ENCODE measurements at places on chromosomes 2 and 18.

- no peaks in the 10 kb centered on the region for H3K27me3 ChIP-seq
- no peak for DNase-seq
- no peak overlapping the region for H3K27ac ChIP-seq
- H3K36me3 ChIP-seq, result no peaks in the 10 kb centered on the region
Observed at GRCh38 chr2:36618381-36618780, 20.4 kb upstream of the FEZ2 start.

DNA sequence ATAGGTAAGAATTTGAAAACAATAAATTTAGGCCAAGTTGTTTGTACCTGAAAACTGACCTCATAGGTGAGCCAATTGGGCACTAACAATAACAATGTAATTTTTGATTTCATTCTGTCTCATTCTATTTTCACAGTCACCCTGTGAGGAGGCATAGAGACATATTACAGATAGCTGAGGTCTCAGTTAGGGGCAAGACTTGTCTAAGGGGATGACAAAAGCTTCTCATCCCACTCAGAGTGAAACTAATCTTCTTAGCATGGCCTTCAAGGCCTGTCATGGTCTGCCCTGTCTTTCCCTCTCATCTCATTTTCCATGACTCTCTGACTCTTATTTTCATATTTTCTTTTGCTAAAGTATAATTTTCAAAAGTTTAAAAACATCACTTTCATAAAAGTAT, 562.0 kb upstream of the TNP1 start:
- H3K36me3 ChIP-seq, result peaks cover 5% of the 10 kb centered on the region
- H3K27me3 ChIP-seq, result peaks cover 2% of the 10 kb centered on the region
- no peak overlapping the region for H3K4me3 ChIP-seq
- no peaks in the 10 kb centered on the region for H3K4me1 ChIP-seq

GRCh38 chr18:44742718-44743311, 62.1 kb downstream of the SETBP1 start:
- peaks cover 10% of the 10 kb centered on the region for H3K4me1 ChIP-seq
- no peaks in the 10 kb centered on the region for H3K27me3 ChIP-seq
- no peak overlapping the region for H3K4me3 ChIP-seq
- peak overlapping the region; percentile 17 for H3K27ac ChIP-seq

- H3K36me3 ChIP-seq, result no peaks in the 10 kb centered on the region
- DNase-seq, result peak; percentile 77
- H3K27me3 ChIP-seq, result peaks cover 32% of the 10 kb centered on the region
- H3K27ac ChIP-seq, result peak overlapping the region; percentile 57
Observed at GRCh38 chr2:127415593-127416505, 2.4 kb upstream of the PROC start.

- H3K4me3 ChIP-seq, result no peak overlapping the region
- H3K27ac ChIP-seq, result no peak overlapping the region
- peaks cover 6% of the 10 kb centered on the region for H3K27me3 ChIP-seq
- H3K36me3 ChIP-seq, result no peaks in the 10 kb centered on the region
Observed at GRCh38 chr2:126750506-126750905, 94.5 kb downstream of the GYPC start.

GRCh38 chr2:234457421-234457820, 39.5 kb downstream of the ARL4C start:
- H3K27me3 ChIP-seq, result peaks cover 6% of the 10 kb centered on the region
- no peak overlapping the region for H3K4me3 ChIP-seq
- peaks cover 21% of the 10 kb centered on the region for H3K4me1 ChIP-seq
- H3K27ac ChIP-seq, result no peak overlapping the region
- H3K36me3 ChIP-seq, result peaks cover 1% of the 10 kb centered on the region

- no peaks in the 10 kb centered on the region for H3K36me3 ChIP-seq
- DNase-seq, result peak; percentile 14
- peaks cover 27% of the 10 kb centered on the region for H3K27me3 ChIP-seq
- peaks cover 3% of the 10 kb centered on the region for H3K4me1 ChIP-seq
- H3K27ac ChIP-seq, result no peak overlapping the region
Observed at GRCh38 chr2:41782306-41783158, 265.3 kb upstream of the PKDCC start.

GRCh38 chr2:64542071-64543007, 18.2 kb downstream of the AFTPH start:
- peaks cover 2% of the 10 kb centered on the region for H3K36me3 ChIP-seq
- H3K4me3 ChIP-seq, result no peak overlapping the region
- no peak for DNase-seq
- no peaks in the 10 kb centered on the region for H3K27me3 ChIP-seq

DNA sequence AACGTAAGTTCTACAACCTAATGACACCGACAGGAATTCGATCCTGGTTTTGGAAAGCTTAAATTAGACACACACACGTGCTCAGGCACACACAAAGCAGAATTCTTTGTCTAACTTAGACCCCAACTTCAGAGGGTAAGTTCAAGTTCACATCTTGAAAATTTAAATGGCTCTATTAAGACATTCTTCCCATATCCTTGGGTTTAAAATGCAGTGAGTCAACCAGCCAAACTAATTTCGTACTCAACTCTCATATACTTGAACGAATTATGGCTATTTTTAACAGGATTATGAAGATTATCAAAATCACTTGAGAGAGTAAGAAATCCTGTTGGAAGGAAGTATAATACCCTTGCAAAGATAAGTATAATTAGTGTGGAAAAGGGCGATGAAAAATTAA, 53.2 kb upstream of the ARL4C start:
- no peak for DNase-seq
- H3K4me1 ChIP-seq, result peaks cover 7% of the 10 kb centered on the region
- no peaks in the 10 kb centered on the region for H3K36me3 ChIP-seq
- H3K4me3 ChIP-seq, result no peak overlapping the region

GRCh38 chr2:156322051-156322685, 10.4 kb downstream of the NR4A2 start:
- H3K27me3 ChIP-seq, result peaks cover 58% of the 10 kb centered on the region
- peak overlapping the region; percentile 22 for H3K4me3 ChIP-seq

DNA sequence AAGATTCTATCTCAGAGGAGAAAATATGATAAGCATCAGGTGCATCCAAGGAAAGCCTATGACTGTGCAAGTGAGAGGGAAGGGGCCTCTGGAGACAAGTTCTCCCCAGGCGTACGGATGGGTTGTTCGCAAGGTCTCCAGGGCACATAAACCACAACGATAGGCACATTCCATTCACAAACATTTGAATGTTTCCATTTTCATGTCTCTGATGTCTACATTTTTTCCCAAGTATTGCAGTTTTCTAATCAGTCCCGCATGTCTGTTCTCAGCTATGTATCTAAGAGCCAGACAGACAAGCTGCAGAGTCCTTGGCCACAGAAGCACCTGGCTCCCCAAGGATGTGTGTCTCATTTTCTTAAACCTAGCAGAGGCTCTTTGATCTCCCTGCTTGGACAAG, 28.0 kb downstream of the OSR1 start:
- DNase-seq, result no peak
- H3K36me3 ChIP-seq, result no peaks in the 10 kb centered on the region
- no peak overlapping the region for H3K27ac ChIP-seq
- peaks cover 2% of the 10 kb centered on the region for H3K4me1 ChIP-seq

- H3K4me1 ChIP-seq, result peaks cover 8% of the 10 kb centered on the region
- peaks cover 57% of the 10 kb centered on the region for H3K27me3 ChIP-seq
- H3K4me3 ChIP-seq, result no peak overlapping the region
Observed at GRCh38 chr2:218015586-218016521, 13.1 kb upstream of the TNS1 start.

- DNase-seq, result no peak
- peaks cover 8% of the 10 kb centered on the region for H3K27me3 ChIP-seq
- no peak overlapping the region for H3K4me3 ChIP-seq
- peaks cover 13% of the 10 kb centered on the region for H3K4me1 ChIP-seq
- no peak overlapping the region for H3K27ac ChIP-seq
- peaks cover 4% of the 10 kb centered on the region for H3K36me3 ChIP-seq
Observed at GRCh38 chr18:9866627-9867026, 19.1 kb upstream of the TXNDC2 start.

- no peaks in the 10 kb centered on the region for H3K4me1 ChIP-seq
- no peak overlapping the region for H3K27ac ChIP-seq
- H3K27me3 ChIP-seq, result peaks cover 11% of the 10 kb centered on the region
Observed at GRCh38 chr18:46660957-46661749, 4.1 kb upstream of the LOXHD1 start.

DNA sequence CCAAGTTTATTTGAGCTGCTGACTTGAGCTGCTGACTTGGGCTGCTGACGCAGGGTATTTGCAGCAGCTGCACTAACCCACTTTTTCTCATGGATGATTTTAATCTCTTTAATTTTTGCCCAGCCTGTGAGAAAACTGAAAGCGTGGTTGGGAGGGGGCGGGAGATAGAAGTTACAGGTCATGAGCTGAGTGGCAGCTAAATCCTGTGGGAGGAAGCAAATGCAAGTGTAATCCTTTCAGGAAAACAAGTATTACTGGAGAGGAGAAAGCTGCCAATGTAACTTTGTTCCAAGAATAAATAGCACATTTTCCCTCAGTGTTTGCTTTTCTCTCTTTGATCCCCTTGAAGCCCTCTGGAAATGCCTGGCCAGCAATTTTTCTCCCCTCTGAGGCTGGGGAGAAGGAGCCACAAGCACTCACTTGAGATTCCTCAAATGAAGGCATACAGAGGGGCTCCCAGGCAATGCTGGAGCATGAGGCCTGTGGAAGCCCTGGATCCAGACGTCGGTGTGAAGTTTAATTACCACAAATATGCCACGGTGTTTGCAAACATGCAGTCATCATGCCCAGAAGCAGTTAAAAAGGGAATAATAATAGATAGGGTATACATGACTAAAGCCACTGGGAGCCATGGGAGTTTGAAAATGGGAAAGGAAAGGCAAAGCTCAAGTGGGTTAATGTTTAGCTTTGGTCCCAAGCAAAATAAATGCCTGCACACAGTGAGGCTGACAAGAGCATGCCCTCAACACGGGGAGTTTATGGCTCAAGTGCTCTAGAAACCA, 10.4 kb upstream of the EVA1A start:
- no peak for DNase-seq
- peak overlapping the region; percentile 29 for H3K4me3 ChIP-seq
- no peaks in the 10 kb centered on the region for H3K36me3 ChIP-seq
- H3K4me1 ChIP-seq, result peaks cover 24% of the 10 kb centered on the region

- H3K4me1 ChIP-seq, result no peaks in the 10 kb centered on the region
- no peak overlapping the region for H3K4me3 ChIP-seq
- peaks cover 41% of the 10 kb centered on the region for H3K36me3 ChIP-seq
- peak overlapping the region; percentile 78 for H3K27ac ChIP-seq
- H3K27me3 ChIP-seq, result no peaks in the 10 kb centered on the region
Observed at GRCh38 chr2:86069091-86069685, 36.5 kb downstream of the POLR1A start.

GRCh38 chr18:58762781-58763171, 91.5 kb downstream of the MALT1 start:
- no peak overlapping the region for H3K27ac ChIP-seq
- peaks cover under 1% of the 10 kb centered on the region for H3K4me1 ChIP-seq
- no peaks in the 10 kb centered on the region for H3K36me3 ChIP-seq
- peaks cover 44% of the 10 kb centered on the region for H3K27me3 ChIP-seq

DNA sequence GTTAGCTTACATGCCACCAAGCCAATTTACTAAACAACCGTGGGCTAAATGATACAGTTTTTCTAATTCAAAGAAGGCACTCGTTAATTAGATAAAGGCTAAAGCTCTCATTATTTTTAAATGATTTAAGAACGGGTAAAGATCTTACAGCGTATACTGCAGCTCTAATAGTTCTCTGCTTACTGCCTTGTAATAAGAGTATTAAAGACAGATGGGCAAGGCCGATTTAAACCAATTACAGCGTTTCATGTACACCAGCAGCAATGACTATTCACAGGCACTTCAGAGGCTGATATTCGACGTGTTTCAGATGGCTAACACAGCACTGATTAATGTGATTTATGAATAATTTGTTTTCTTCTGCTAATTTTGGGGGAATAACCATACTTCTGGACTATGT, 259.3 kb downstream of the ZNF407 start:
- no peak overlapping the region for H3K4me3 ChIP-seq
- H3K4me1 ChIP-seq, result peaks cover 13% of the 10 kb centered on the region
- no peak for DNase-seq

GRCh38 chr18:39259736-39260135, 1694.1 kb upstream of the CELF4 start:
- no peak overlapping the region for H3K4me3 ChIP-seq
- H3K27ac ChIP-seq, result no peak overlapping the region
- H3K27me3 ChIP-seq, result no peaks in the 10 kb centered on the region
- no peak for DNase-seq
- no peaks in the 10 kb centered on the region for H3K36me3 ChIP-seq
- H3K4me1 ChIP-seq, result peaks cover 4% of the 10 kb centered on the region

GRCh38 chr2:175805442-175806124, 196.5 kb downstream of the LNPK start:
- H3K27me3 ChIP-seq, result no peaks in the 10 kb centered on the region
- no peak overlapping the region for H3K4me3 ChIP-seq
- H3K4me1 ChIP-seq, result peaks cover 9% of the 10 kb centered on the region
- no peaks in the 10 kb centered on the region for H3K36me3 ChIP-seq
- H3K27ac ChIP-seq, result no peak overlapping the region
- DNase-seq, result no peak

DNA sequence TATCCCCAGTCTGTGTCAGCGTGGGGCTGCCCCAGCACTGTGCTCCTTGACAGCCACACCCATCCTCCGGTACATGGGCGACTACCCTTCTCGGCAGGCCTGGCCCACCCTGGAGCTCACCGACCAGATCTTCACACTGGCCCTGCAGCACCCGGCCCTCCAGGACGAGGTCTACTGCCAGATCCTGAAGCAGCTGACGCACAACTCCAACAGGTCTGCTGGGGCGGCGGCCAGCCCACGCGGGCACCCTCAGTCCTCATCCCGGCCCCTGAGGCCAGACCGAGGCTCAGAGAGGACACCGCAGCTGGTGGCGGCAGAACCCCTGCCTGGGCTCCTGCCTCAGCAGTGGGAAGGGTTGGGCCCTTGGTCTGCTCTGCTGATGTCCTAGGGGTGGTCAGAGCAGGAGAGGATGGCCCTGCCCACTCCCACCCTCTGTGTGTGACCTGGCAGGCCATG, 14.4 kb upstream of the GPR17 start:
- H3K4me3 ChIP-seq, result no peak overlapping the region
- peaks cover 3% of the 10 kb centered on the region for H3K27me3 ChIP-seq
- H3K27ac ChIP-seq, result no peak overlapping the region
- H3K36me3 ChIP-seq, result no peaks in the 10 kb centered on the region
- DNase-seq, result no peak
- no peaks in the 10 kb centered on the region for H3K4me1 ChIP-seq

GRCh38 chr2:60439219-60439974, 114.1 kb downstream of the BCL11A start:
- peak; percentile 21 for DNase-seq
- H3K4me1 ChIP-seq, result peaks cover 21% of the 10 kb centered on the region
- no peak overlapping the region for H3K27ac ChIP-seq
- no peak overlapping the region for H3K4me3 ChIP-seq

DNA sequence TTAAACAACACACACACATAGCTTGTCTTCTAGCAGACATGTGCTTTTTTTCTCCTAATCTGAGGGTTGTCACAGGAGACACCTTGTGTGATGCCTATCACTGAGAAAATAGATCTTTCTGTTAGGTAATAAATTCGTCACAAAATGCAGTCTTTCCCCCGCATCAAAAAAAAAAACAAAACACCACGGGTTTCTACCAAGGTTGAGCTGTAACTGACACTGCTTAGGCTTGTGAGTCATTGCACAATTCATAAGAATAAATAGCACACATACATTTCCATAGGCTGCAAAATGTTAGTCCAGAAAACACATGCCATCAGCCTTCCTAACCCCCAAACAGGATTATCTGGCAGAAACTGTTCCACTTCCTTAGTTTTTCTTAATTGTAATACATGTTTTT, 6.5 kb downstream of the TMEM163 start:
- peaks cover 3% of the 10 kb centered on the region for H3K4me1 ChIP-seq
- peaks cover 86% of the 10 kb centered on the region for H3K27me3 ChIP-seq
- no peak for DNase-seq
- H3K36me3 ChIP-seq, result no peaks in the 10 kb centered on the region
- no peak overlapping the region for H3K27ac ChIP-seq
- H3K4me3 ChIP-seq, result no peak overlapping the region

GRCh38 chr18:3967359-3968180, 487.5 kb downstream of the DLGAP1 start:
- H3K27me3 ChIP-seq, result peaks cover 1% of the 10 kb centered on the region
- no peaks in the 10 kb centered on the region for H3K36me3 ChIP-seq
- DNase-seq, result no peak
- H3K4me1 ChIP-seq, result peaks cover 24% of the 10 kb centered on the region
- peak overlapping the region; percentile 43 for H3K27ac ChIP-seq

All from progenitor cell of endocrine pancreas (in vitro differentiated cells).